HS-5 (cell line): ENCODE measurements at places on chromosomes 16 and 17.

GRCh38 chr17:43412166-43412565, 13.4 kb downstream of the ARL4D start:
- DNase-seq: no peak

DNA sequence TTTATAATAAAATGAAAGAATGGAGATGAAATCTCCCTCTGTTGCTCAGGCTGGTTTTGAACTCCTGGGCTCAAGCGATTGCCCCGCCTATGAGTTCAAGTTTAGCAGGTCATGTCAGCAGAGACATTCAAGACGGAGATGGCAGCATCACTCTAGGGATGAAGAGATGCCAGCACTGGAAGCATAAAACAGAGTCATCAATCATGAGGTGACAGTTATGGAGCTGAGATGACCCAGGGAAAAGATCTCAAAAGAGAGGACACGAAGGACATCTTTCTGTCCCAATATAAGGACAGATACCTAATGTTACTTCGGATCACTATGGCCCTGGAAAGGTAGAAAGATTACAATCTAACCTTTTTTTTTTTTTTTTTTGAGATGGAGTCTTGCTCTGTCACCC, 11.0 kb upstream of the LCMT1 start:
- DNase-seq: no peak

- DNase-seq: peak; percentile 70
These were observed 36.4 kb upstream of the TMEM97 start for GRCh38 chr17:28282596-28282995.

GRCh38 chr16:87057211-87057881, 259.8 kb downstream of the C16orf95 start:
- DNase-seq: no peak

DNA sequence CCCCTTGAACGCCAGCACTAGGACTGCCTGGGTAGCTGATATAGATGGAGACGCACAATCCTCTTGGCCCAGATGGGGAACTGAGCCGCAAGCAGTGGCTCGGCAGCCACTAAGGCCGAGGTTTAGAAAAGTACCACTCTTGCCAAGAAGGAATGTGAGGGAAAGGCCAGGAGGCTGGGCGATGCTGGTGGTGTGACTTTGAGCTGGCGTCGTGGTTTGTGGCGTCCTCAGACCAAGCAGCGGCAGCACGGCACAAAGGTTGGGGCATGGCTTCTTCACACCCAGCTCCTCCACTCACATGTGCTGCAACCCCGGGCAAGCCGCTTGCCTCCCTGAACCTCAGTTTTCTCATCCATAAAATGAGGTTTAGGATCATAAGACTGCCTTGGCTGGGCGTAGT, 15.6 kb downstream of the DCAKD start:
- DNase-seq: no peak
